Globus pallidus (tissue), 1 donor: ENCODE measurements at places on chromosomes 1 and 21.

- DNase-seq = no peak
These were observed 16.5 kb upstream of the ZC3H11B start for GRCh38 chr1:219629296-219629880.

- no peak for DNase-seq
These were observed 38.4 kb downstream of the ADAMTS1 start for GRCh38 chr21:26806801-26807295.

DNA sequence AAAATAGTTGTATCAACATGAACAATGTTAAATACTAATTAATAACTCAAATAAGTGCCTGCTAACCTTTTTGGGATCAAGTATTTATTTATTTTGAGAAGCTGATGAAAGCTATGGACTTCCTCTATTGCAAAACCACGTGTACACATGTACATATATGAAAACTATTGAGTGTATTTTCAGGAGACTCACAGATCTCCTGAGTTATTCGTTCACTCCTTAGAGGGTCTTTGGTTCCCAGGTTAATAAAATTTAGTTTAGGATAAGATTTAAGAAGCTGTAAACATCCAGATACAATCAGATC, 130.5 kb downstream of the DISC1 start:
- no peak for DNase-seq

DNA sequence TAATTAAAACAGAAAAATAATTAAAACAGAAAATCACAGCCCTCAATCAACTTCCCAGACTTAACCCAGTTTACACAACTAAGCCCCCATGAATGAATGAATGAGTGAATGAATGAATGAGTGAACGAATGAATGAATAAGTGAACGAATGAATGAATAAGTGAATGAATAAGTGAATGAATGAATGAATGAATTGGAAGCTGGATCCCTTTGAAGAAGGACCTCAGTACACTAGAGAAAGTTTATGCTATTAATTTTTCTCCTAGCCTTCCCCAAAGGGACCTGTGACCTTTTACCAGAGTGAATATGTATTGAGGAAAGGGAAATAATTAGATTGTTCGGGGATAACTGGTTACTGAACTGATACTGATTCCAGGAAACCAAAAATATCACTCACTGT, 5.6 kb downstream of the SPSB1 start:
- no peak for DNase-seq

DNA sequence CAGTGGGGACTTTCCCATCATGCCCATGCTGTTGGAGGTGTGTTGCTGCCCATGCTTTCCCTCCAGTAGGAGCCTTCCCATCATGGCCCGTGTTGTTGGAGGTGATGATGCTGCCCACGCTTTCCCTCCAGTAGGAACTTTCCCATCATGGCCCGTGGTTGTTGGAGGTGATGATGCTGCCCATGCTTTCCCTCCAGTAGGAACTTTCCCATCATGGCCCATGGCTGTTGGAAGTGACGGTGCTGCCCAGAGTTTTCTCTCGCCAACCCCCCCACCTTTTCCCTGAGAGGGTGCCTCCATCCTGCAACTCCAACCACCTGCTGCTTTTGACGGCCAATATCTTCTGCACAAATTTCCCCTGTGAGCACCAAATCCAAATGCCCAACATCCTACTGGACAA, 205.7 kb downstream of the TOMM20 start:
- DNase-seq = no peak

DNA sequence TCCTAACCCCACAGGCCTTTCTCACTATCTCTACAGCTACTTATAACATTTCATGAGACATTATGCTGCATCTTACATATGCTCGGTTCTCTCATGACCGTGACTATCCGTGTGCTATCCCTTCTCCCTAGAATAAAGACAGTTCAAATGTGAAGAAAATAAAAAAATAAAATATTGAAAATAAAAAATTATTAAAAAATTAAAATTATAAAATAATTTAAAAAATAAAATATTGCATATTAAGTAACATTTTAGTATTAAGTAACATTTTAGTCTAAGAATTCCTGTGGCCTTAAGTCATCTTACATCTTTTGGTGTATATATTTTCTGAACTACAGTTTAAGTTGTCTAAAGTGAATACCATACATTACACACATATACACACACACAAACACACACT, 415.5 kb downstream of the DPYD start:
- no peak for DNase-seq

GRCh38 chr1:59701376-59701775, 113.4 kb upstream of the HOOK1 start:
- DNase-seq = no peak
